ENCODE measurements at places on chromosomes 3 and 15.

DNA sequence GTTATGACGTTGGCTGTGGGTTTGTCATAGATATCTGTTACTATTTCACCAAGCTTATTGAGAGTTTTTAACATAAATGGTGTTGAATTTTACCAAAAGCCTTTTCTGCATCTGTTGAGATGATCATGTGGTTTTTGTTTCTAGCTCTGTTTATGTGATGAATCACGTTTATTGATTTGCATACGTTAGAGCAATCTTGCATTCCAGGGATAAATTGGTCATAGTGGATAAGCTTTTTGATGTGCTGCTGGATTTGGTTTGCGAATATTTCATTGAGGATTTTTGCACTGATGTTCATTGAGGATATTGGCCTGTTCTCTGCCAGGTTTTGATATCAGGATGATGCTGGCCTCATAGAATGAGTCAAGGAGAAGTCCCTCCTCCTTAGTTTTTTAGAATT is 117.8 kb downstream of the DOCK3 start:
- DNase-seq, result no peak

DNA sequence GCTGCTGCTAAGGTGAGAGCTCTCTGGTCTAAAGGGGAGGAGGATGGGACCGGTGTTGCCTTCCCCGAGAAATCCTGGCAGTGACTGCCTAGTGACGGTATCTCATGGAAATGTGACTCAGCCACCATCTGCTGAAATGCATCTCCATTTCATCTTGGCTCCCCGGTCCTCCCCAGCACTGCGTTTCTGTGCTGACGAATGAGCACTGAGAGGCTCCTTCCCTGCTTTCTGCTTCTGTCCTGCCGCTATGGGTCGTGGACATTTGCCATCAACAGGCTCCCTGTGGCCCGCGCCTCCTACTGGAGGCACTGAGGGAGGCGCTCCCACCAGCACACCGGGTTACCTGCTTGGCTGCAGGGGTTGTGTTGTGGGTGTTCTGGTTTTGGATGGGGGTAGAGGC is 13.5 kb upstream of the SEC13 start:
- no peak for DNase-seq

- DNase-seq, result no peak
These were observed 141.9 kb upstream of the CCDC54 start for GRCh38 chr3:107235193-107235927.

DNA sequence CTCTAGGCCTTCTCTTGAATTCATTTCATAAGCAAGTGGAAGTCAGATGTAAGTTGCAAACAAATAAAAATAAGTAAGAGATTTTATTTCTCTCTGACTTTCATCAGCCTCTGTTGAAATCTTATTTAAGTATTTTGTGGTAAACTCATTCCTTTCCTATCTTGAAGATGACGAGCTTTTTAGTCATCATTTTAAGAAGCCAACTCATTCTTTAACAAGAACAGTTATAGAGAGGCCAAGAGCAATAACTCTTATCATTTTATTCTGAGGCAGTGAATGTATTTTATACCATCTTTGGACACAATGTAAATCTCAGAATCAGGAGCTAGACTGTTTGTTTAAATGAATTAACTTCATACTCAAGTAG is 147.5 kb upstream of the MBNL1 start:
- DNase-seq, result no peak

- no peak for DNase-seq
These were observed 61.9 kb downstream of the CGGBP1 start for GRCh38 chr3:87996882-87997281.

- DNase-seq, result no peak
These were observed 44.7 kb downstream of the FAM43A start for GRCh38 chr3:194730365-194730764.

- DNase-seq, result no peak
These were observed 150.6 kb downstream of the DUT start for GRCh38 chr15:48481802-48482201.

GRCh38 chr15:70014860-70015490 is 82.7 kb downstream of the TLE3 start:
- DNase-seq, result no peak

GRCh38 chr3:146581080-146581601 is 24.0 kb downstream of the PLSCR5 start:
- DNase-seq, result no peak

- no peak for DNase-seq
These were observed 7.3 kb downstream of the TP63 start for GRCh38 chr3:189638276-189639031.

- no peak for DNase-seq
These were observed 7.3 kb downstream of the CCDC71 start for GRCh38 chr3:49158792-49159191.

DNA sequence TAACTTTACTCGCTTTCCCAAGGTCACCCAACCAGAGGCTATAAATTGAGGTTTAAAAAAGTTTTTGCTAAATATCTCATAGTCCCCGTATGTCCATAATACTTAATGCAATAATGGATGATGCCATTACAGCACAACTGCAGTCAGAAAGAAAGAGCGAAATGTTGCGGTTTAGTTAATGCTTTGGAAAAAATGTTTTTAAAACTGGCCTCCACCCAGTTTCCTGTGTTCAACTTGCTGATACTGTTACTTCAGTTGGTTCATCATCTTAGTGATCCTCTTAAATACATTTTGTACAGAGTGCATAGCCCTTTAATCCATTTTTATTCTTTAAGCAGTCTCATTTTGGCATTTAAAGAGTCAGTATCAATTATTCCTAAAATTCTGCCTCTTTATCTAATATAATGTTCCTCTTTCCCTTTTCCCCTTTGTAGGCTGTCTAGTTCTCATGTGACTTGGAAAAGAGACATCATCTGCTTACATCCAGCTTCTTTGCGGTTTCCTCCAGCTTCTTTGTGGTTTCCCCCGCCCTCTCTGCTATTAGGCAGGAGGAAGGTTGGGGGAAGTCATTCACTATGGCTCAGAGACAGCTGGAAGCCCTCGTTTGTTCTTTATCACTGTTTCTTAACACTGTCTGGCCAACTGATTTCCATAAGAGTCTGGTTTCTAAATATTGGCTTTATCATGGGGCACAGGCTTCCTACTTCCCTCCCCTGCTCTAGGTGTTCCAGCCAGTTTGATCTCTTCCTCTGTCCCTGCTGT is 154.3 kb downstream of the GOLIM4 start:
- no peak for DNase-seq

- DNase-seq, result no peak
These were observed 317.6 kb downstream of the MAGI1 start for GRCh38 chr3:65720989-65721737.

GRCh38 chr15:65212097-65212496 is 824 bp upstream of the CILP start:
- DNase-seq, result peak; percentile 5

GRCh38 chr15:63112871-63113270 is 8.8 kb upstream of the LACTB start:
- no peak for DNase-seq

GRCh38 chr3:187013159-187013716 is 82.9 kb downstream of the ST6GAL1 start:
- no peak for DNase-seq

- DNase-seq, result no peak
These were observed 699 bp upstream of the MESP1 start for GRCh38 chr15:89751748-89752147.

- peak; percentile 31 for DNase-seq
These were observed 998.6 kb upstream of the CFAP20DC start for GRCh38 chr3:60048447-60048848.

- no peak for DNase-seq
These were observed 142.7 kb downstream of the ALDH1A2 start for GRCh38 chr15:57922776-57923175.

DNA sequence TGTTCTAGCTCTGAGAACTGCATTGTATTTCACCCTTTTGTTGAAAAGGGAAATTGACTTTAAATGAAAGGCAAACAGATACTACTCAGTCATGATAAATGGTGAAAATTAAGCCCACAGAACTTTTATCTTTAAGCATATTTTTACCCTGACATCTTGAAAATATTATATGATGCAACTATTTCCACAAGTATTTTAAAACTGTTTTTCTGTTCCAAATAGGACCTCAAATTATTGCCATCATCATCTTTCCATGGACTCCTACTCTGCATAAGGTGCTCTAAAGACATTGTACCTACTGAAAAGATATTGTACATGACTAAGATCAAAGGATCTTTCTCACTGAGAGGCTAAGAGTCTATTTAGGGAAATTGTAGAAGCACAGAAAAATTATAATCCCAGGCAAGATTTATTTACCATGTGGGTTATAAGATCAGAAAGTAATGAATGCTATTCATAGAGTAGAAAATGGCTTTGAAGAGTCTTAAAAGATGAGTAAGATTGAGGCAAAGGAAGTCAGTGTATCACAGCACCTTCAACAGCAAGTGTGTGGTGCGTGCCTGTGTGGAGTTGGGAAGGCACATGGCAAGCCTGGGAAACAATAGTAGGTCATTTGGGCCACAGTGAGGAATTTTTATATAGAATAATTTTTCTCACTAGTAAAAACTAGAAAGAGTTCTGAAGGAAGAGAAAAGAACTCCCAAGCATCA is 68.8 kb downstream of the VGLL3 start:
- no peak for DNase-seq

GRCh38 chr3:194051366-194052149 is 84.4 kb upstream of the HES1 start:
- DNase-seq, result no peak

Measured in stimulated activated CD4-positive, alpha-beta T cell treated with anti-CD3 and anti-CD28 coated beads, Interleukin-2, amount 100 ng/mL, for 4 hours (primary cell).